ENCODE measurements at places on chromosomes 6 and 20. TPM values are rescaled to one million over a fixed set of nuclear protein-coding genes. Genes with fewer than 3 reads are reported as not detected.

The CCR6 gene
- total RNA-seq, result not detected

The GLO1 gene
- 173 TPM for total RNA-seq

The HLA-DQA1 gene
- total RNA-seq, result 0.49 TPM

DNA sequence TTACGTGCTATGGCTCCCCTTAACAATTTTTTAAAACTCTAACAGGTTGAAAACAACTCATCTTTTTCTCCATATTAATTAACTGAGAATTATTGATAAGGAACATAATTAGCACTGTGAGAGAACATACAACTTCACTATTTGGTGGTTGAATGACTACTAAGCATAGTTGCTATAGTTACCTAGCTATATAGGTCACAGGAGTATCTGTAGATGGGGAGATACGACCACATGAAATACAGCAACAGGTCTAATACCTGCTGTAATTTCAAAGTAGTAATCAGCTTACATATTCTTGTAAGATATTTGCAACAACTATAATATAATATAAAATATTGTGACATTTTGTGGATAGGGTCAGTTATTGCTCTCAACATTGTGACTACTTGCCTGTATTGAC, 102.9 kb downstream of the ADGB start:
- DNase-seq, result no peak

- no peak for DNase-seq
These were observed 88.1 kb upstream of the ZFP64 start for GRCh38 chr20:52279706-52280105.

Data from K562 (cell line).